Kidney glomerular epithelial cell (primary cell): ENCODE measurements at places on chromosomes 3 and 15.

- no peak for DNase-seq
Measured at GRCh38 chr15:61442821-61443220, 213.7 kb upstream of the RORA start.

GRCh38 chr15:35595656-35596055, 49.7 kb upstream of the DPH6 start:
- no peak for DNase-seq

GRCh38 chr3:12986031-12986430, 87.2 kb downstream of the IQSEC1 start:
- DNase-seq, result no peak

DNA sequence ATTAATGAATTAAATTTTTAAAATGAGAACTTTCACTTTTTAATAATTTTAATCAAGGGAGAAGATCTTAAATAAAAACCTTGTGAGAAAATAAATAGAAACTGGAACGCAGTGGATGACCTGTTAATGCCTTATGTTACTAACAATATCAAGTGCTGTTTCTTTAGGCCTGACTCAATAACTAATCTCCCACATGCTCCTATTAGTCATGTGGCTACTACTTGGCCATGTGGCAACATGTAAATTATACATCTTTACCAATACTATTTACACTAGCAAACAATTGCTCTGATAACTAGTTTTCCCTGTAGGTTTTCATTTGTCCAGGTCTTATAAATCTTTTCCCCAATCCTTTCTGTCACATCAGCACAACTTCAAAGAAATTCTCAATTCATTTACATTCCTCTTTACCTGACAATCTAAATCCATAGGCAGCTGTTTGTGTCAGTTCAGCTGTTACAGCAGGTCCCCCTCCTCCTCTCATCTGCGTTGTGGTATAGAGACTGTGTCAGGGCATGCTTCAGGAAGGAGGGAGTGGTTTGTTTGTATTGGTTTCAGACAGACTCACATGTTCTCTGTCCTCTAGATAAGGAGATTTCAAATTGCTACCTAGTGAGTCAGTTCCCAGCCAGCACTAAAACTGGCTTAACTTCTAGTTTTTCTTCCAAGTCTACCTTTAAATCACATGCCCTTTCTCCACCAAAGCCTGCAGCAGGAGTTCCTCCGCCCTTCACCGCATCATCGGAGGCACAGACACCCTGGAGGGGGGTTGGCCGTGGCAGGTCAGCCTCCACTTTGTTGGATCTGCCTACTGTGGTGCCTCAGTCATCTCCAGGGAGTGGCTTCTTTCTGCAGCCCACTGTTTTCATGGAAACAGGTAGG, 11.3 kb upstream of the C3orf52 start:
- peak; percentile 95 for DNase-seq

DNA sequence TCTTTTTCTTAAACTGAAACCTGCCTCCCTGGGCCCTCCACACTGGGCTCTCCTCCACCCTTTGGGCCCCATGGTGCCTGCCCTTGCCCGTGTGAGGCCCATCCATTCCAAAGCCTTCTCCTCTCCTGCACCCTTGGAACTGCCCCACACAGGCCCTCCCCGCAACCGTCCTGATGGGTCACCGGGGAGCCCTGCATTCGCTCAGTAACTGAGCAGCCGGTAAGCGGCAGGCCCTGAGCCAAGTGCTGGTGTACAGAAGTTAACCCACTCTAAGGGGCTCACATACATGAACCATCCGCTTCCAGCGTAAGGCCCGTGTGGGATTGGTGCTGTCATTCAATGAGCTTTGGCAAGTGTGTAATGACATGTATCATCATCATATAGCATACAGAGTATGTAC, 5.4 kb upstream of the LRRC15 start:
- no peak for DNase-seq

DNA sequence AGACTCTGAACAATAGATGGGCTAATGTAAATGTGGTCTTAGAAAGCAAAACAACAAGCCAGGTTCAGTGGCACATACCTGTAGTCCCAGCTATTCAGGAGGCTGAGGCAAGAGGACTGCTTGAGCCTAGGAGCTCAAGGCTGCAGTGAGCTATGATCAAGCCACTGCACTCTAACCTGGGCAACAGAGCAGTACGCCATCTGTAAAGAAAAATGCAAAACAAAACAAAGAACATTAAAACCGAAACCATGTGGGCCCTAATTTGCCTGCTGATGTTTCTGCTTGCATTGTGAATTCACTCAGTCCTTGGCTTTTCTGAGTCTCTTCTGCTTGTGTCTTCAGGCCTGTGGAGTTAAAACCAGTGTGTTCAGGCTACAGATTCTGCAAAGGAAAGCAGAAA, 56.7 kb downstream of the CCNL1 start:
- no peak for DNase-seq

DNA sequence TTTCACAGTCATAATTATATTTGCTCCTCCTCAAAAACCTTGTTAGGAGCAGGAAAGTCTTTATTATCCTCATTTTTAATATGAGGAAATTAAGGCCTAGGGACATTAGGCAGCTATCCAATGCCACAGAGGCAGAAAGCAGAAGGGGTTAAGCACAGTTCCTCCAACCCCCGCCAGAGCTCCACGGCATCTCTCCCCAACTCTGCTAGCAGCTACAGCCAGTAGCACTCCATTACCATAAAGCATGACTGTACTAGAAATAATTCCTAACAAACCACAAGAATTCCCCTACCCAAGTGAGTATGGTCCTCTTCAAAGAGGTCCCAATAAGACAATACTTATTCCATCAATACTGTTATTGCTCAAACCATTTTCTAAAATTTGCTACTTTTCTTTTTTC, 9.8 kb downstream of the HEG1 start:
- peak; percentile 77 for DNase-seq

DNA sequence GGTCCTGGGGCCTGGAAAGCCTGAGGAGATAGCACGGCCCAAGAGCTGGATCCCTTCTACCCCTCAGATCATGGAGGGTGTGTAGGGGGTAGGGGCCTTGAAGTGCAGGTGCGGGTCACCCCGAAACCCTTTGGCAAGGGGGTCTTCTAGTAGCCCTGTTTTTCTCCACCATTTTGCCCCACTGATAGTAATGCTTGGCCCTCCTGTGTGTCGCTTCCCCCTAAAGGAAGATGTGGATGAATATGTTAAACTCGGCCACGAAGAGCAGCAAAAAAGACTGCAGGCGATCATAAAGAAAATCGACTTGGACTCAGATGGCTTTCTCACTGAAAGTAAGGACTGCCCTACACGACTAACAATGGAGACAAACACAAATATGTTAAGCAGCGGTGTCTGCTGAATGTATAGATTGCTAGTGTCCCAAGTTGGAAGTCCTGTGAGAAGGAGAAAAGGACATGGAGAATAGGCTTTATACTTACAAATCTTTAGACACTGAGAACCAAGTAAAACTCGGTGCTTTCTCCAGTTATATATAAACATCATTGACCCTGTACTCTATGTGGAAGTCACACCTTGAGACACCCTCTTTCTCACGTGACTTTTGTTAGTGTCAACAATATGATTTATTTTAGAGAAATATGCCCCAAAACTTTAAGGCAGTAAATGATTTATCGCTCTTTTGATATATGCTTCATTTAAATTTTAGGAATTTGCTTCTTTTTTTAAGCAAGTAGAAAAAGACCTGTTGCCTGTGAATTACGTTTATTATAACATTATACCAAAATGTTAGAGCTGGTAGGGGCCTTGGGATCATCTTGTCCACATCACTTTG, 802 bp downstream of the RCN2 start:
- no peak for DNase-seq

- DNase-seq, result no peak
Measured at GRCh38 chr15:37537802-37538201, 396.6 kb upstream of the TMCO5A start.

DNA sequence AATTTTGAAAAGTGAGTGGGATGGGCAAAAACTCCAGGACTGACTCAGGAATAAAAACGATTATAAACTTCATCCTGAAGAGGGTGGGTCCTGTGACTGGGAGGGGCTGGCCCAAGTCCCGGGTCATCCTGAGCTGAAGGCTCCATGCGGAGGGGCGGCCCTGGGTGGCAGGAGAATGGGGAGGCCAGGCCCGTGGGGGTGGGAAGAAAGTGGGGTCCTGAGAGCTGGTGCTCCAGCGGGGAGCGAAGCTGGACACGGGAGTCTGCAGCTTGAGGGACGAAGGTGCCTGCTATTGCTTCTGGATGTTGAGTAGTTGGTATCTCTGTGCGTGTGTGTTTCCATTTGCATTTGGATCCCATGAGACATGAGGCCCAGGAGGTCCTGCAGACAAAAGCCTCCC, 4.7 kb upstream of the OCA2 start:
- DNase-seq, result no peak

DNA sequence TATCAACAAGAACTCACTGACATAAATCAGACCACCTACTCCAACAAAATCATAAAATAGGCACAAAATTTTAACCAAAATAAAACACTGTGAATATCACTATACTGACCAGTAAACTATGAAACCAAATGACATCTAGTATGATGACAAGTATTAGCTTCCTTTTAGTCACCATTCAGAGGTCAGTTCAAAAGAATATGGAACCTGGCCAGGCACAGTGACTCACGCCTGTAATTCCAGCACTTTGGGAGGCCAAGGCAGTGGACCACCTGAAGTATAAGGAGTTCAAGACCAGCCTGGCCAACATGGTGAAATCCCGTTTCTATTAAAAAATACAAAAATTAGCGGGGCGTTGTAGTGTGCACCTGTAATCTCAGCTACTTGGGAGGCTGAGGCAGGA, 65.8 kb downstream of the SMARCC1 start:
- DNase-seq, result no peak

- DNase-seq, result no peak
Measured at GRCh38 chr3:105829229-105829628, 39.6 kb downstream of the CBLB start.

DNA sequence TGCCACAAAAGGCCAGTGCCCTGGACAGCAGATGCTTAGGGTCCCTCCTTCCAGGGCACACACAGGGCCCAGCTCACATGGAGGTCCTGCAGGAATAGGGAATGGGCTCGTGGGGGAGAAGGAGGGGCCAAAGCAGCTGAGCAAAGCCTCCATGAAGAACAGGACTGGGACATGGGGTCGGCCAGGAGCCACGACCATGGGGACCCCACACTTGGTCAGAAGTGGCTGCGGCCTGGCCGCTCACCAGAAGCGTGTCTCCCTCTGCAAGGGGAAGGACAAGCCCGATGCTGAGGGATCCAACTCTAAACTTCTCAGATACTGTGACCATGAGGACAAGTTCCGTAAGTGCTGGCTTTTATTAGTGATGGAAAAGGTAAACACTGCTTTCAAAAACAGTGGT, 15.3 kb downstream of the RBPMS2 start:
- no peak for DNase-seq

DNA sequence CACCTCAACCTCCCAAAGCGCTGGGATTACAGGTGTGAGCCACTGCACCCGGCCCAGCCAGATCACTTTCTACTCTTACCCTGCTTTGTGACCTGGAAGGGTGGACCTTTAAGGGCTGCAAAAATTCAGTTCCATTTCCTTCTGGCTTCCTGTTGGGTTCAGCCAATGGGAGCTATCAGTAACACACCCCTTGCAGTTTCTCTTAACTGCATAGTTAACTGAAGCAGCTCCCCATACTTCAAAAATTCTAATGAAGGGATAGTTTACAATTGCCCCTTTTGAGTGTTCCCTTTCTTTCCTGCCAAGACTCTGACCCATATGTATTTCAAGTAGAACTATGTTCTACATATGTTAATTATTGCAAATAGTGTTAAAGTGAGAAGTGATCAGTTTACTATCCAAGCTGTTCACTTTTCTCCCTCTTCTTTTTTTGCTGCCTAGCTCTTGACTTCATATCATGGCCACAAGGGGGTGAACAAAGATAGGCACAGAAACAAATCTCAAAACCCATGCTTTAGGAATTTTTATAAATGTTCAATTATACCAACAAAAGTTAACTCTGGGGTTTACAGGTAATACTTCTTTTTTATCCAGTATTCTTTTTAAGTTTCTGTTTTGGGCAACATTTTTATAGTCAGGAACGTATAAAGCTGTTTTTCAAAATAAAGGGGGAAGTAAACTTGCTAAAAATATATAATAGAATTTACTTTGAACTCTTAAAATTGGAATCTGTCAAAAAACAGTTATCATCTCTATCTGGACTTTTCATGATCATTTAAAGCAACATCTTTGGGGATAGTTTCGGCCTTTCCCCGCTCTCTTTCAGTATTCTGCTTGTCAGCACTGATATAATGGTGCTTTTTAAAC, 8.1 kb downstream of the PGBD4 start:
- DNase-seq, result peak; percentile 44

- peak; percentile 87 for DNase-seq
Measured at GRCh38 chr3:188270423-188270972, 116.5 kb downstream of the LPP start.

GRCh38 chr15:74614744-74615507, 710 bp upstream of the CLK3 start:
- DNase-seq, result peak; percentile 47
